ENCODE measurements at places on chromosomes 2 and 18. TPM values are rescaled to one million over a fixed set of nuclear protein-coding genes. Genes with fewer than 3 reads are reported as not detected.

The HOXD13 gene
- not detected for total RNA-seq

The LINC00305 gene
- total RNA-seq, result not detected

DNA sequence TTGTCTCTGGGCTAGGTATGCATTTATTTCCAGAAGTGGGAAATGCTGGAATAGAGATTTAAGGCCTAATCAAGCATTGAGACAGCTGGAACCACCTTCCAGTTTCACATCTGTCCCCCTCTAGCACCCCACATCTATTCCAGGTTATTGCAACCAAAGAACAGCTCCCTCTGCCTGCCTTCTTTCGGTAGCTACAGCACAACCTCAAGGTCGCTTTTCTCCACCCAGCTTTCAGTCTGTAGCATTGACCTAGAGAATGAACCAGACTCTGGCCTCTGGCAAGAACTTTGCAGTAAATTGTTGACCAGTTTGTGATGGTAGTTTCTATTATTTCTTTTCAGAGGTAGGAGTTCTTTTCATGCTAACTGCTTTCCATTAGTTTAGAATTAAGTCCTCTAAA lies 484.2 kb downstream of the DLGAP1 start:
- DNase-seq, result no peak

- DNase-seq, result no peak
Measured at GRCh38 chr18:35730691-35731370, 149.3 kb downstream of the GALNT1 start.

DNA sequence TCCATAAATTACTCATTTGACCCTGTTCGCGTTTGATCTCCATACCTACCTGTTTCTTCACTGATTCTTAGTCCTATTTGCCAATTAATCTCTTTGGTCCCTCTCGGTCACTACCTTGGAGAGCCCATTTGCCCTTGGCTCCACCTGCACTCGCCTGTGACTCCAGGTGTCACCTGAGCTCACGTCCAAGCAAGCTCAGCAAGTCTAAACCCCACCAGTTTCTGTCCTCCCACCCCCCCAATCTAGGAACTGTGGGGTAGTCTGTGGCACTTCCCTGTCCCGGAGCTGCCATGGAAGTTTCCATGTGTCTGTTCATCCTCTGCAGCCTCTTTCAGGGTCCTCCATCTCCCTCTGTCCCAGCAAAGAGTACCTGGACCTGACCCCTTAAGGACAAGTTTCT lies 68.1 kb upstream of the BCL2L11 start:
- no peak for DNase-seq

The IL1R2 gene
- 3.2 TPM for total RNA-seq

GRCh38 chr2:2672249-2672648 lies 341.2 kb upstream of the MYT1L start:
- no peak for DNase-seq

DNA sequence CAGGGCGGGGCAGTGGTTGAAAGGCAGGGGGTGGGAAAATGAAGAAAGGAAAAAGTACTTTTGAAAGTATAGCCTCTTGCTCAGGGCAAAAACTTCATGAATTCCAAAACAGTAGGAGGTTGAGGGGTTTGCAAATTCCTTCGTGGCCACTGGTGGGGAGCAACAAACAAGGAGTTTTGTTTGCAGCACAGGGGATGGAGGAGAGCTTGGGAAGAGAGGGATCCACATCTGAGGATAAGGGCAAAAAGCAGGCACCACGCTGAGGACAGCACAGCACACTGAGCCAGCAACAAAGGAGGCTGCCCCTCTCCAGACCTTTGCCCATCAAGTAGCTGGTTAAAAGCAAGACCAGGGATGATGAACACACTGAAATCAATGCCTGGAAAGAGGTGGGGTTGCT lies 148.9 kb downstream of the TCF4 start:
- DNase-seq, result no peak

The CPLX4 gene
- total RNA-seq, result not detected

The IFT172 gene
- total RNA-seq, result 13.9 TPM

DNA sequence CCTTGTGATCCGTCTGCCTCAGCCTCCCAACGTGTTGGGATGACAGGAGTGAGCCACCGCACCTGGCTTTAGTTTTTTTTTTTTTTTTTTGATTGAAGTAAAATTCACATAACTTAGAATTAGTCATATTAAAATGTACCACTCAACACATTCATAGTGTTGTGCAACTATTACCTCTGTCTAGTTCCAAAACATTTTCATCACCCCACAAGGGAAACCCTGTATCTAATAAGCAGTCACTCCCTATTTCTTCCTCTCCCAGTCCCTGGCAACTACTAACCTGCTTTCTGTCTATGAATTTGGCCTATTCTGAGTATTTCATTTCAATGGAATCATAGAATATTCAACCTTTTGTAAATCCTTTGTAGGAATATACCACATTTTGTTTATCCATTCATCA lies 123.9 kb upstream of the FAM117B start:
- DNase-seq, result no peak

- DNase-seq, result no peak
Measured at GRCh38 chr2:61898810-61899209, 6.7 kb upstream of the COMMD1 start.

The NPAS2 gene
- total RNA-seq, result 113 TPM

The OR6B2 gene
- not detected for total RNA-seq

- no peak for DNase-seq
Measured at GRCh38 chr2:59892398-59892797, 661.1 kb downstream of the BCL11A start.

- DNase-seq, result no peak
Measured at GRCh38 chr2:201942531-201942930, 91.1 kb upstream of the FZD7 start.

DNA sequence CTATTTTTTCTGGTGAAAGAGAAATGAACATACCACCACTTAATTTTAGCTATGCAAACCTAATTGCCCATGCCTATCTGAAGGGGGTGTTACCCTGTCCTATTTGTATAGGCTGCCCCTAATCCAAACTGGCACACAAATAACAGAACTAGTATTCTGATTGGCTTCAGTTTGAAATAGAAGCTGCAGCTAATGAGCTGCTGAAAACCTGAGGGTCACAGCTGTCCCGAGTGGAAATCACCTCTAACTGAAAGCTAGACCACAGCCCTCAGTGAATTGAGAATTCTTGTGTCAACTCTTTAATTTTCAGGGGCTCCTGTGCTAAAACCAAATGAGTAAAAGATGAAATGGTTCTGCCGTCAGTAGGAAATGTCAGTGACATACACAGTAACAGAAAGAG lies 28.7 kb downstream of the CCDC141 start:
- no peak for DNase-seq

DNA sequence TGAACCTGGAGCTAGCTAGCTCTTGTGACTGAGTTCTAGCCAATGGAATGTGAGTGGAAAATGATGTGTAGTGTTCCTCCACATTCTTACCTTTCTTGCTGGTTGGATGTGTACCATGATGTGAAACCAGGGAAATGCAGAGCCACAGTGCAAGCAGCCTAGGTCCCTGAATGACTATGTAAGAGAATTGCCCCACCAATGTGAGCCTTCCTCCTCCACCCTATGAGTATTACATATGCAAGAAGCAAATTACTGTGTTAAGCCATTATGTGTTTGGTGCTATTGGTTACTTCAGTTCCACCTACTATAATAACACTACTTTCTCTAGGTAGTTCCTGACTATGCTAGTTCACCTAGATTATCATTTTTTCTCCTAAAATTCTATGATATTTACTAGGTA lies 39.6 kb downstream of the LCLAT1 start:
- no peak for DNase-seq

The NTSR2 gene
- total RNA-seq, result not detected

The ONECUT2 gene
- 0.44 TPM for total RNA-seq

The SOX11 gene
- total RNA-seq, result not detected

DNA sequence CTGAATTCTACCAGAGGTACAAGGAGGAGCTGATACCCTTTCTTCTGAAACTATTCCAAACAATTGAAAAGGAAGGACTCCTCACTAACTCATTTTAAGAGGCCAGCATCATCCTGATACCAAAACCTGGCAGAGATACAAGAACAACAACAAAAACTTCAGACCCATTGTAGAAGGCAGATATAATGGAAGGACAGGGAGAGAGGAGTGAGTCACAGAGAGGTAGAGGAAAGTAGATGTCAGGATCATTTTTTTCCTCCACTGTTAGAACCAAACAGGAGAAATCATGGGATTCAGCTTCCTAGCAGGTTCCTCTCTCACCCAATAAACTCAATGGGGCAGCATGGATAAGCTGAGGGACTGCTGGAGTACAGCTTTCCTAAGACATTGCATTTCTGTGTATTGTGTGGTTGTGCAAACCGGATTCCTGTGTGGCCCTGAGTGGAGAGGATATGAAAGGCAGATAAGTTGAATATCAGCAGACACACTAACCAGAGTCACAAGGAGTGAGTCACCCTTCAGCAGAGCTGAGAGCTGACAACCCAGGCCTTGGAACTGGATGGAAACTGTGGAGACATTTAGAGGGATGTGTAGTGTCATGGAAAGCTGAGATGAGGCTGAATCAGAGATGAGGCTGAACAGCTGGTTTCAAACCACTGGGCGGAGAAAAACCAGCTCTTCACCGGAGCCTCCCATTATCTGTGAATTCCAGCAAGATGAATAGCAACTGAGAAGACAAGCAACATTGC lies 60.9 kb upstream of the MMADHC start:
- peak; percentile 93 for DNase-seq

- no peak for DNase-seq
Measured at GRCh38 chr18:907885-908757, 3.5 kb downstream of the ADCYAP1 start.

- DNase-seq, result no peak
Measured at GRCh38 chr2:221308507-221309066, 263.5 kb downstream of the EPHA4 start.

- no peak for DNase-seq
Measured at GRCh38 chr18:52222211-52222610, 117.8 kb upstream of the DCC start.

GRCh38 chr18:63099848-63100629 lies 219.5 kb downstream of the BCL2 start:
- DNase-seq, result peak; percentile 57

The FLACC1 gene
- total RNA-seq, result 1.2 TPM

- no peak for DNase-seq
Measured at GRCh38 chr18:36415625-36416024, 118.1 kb downstream of the FHOD3 start.

- DNase-seq, result no peak
Measured at GRCh38 chr18:74171910-74172606, 23.7 kb downstream of the TIMM21 start.

- no peak for DNase-seq
Measured at GRCh38 chr2:32991091-32991845, 44.5 kb downstream of the LTBP1 start.

GRCh38 chr2:1740716-1741589 lies 3.4 kb downstream of the PXDN start:
- DNase-seq, result no peak

DNA sequence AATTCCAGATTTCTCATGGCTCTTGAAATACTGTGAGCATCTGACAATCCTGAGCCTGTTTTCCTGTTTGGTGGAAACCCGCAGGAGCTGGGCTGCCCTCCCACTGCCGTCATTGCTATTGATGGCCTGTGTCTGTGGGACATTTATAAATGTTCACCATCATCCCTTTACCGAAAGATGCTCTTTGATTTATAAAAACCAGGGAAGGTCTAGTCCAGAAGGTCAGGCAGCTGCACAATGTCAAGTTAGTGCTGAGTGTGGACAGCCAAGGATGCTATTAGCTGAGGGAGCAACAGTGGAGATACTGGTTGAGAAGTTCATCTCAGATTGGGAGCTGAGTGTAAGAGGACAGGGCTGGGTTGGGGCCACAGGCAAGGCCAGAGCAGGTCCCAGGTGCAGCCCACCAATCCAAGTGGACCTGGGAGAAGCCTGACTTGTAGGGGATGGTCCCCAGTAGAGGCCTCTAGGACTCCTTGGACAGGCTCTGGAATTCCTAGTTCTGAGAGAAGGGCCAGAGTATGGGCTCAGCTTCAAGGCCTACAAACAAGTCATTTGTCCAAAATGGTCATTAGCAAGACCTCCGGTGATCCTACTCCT lies 55.1 kb downstream of the COPS8 start:
- no peak for DNase-seq

DNA sequence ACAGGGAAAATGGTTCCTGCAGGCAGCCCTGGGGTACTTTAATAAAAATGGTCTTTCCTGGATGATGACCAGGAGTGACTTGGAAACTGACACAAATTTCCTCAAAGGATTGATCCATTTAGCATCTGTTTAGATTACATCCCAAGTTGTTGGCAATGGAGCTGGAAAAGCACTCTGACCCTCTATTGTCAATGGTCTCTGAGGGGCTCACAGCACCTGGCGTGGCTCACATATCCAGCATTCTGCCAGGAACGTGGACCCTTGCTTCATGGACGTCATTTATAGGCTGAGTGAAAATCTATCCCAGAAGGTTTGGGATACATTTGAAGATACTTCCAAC lies 43.8 kb downstream of the SERTAD2 start:
- DNase-seq, result no peak

- DNase-seq, result no peak
Measured at GRCh38 chr2:41169744-41170143, 717.9 kb upstream of the SLC8A1 start.

DNA sequence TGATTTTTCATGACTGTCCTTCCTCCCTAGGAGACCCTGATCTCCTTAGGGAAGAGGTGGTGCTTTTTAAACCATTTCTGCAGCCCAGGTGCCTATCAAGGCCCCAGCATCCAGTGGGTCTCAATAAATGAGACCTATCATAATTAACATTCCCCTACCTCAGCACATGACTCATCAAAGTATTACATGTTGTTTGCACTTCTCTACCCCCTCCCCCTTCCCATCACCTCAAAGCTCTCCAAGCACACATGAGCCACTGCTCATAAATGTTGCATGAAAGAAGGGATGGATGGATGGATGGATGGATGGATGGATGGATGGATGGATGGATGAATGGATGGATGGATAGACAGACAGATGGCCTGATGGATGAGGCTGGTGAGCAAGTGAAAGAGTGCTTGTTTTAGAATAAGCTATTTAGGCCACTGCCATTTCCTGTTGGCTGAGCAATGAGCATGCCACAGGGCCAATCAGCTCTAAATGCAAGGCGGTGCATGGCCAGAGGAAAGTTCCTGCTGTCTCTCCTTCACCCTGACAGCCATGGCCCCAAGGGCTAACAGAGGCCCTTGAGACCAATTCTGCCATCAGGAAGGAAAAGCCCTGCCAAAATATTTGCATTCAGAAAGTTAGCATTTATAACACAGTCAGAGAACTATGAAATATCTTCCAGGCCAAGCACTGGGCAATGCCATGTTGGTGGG lies 20.9 kb upstream of the STEAP3 start:
- no peak for DNase-seq

- no peak for DNase-seq
Measured at GRCh38 chr2:26034637-26034992, 731 bp downstream of the RAB10 start.

GRCh38 chr2:33291278-33292013 lies 185.0 kb upstream of the RASGRP3 start:
- DNase-seq, result peak; percentile 86

DNA sequence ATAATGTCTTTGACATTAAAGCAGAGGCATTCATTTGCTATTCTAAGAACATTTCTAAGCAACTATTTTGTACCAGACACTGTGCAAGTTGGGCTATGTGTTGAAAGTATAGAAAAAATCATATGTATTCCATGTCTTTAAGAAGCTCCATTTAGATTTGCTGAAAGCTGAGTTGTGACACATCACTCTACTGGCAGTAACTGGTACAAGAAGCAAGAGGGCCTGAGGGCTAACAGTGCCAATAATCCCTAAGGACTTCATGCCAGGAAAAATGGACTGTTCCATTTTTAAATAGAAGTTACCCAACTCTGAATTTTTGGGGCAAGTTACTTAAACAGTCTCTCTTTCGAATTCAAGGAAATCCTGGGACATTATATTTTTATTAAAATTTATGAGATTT lies 178.7 kb downstream of the SRBD1 start:
- no peak for DNase-seq
